Stimulated activated CD4-positive, alpha-beta T cell treated with anti-CD3 and anti-CD28 coated beads, Interleukin-2, amount 100 ng/mL, for 24 hours (primary cell): ENCODE measurements at places on chromosomes 7 and 10.

- no peak for DNase-seq
Observed at GRCh38 chr7:157043745-157044144, 33.3 kb upstream of the MNX1 start.

- no peak for DNase-seq
Observed at GRCh38 chr7:157951300-157952049, 614.7 kb downstream of the DNAJB6 start.

DNA sequence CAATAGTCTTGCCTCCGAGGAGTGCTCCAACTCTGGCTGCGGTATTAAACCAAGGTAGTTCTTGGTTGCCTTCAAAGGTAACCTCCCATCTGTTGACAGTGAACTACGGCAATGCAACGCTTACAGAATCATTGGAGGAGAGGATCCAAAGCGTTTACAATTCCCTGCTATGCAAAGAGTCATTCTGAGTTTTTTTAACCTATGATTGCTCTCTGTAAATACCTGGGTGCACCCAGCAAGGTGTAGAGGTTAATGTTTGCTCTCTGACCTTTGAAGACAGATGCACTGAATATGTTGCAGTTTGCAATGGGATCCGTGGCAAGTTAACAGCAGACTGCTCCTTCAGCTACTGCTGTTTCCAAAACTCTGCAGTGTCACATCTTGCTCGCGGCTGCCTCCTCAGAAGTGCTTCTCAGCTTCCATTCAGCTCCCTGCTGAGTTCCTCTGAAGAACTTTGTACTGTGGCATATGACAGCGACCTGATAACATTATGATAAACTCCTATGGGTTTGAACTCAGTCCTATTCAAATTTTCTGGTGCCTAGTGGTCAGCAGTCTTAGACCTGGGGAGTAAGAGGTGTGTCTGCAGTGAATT lies 29.0 kb downstream of the KIAA1217 start:
- no peak for DNase-seq

DNA sequence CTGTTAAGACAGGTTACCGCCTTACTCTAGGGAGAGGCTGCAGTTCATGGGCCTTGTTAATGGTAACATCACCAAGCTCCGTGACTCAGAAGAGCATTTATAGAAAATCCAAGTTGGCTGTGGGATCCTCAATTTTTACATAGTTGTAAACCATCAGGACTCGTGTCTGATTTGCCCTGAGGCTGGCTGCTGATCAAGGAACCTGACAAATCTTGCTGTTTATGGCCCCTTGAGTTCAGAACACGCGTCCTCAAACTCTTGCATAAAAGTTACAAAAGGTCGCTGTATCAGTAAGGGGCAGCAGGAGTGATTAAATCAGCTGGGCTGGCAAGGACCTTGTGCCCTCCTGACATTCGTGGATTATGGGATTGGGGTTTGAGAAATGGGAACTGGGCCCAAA lies 4.6 kb downstream of the SLC13A4 start:
- DNase-seq = no peak

GRCh38 chr7:104643587-104644217 lies 315.3 kb downstream of the LHFPL3 start:
- DNase-seq = peak; percentile 11

- DNase-seq = no peak
Observed at GRCh38 chr7:154647625-154648024, 355.3 kb downstream of the PAXIP1 start.

DNA sequence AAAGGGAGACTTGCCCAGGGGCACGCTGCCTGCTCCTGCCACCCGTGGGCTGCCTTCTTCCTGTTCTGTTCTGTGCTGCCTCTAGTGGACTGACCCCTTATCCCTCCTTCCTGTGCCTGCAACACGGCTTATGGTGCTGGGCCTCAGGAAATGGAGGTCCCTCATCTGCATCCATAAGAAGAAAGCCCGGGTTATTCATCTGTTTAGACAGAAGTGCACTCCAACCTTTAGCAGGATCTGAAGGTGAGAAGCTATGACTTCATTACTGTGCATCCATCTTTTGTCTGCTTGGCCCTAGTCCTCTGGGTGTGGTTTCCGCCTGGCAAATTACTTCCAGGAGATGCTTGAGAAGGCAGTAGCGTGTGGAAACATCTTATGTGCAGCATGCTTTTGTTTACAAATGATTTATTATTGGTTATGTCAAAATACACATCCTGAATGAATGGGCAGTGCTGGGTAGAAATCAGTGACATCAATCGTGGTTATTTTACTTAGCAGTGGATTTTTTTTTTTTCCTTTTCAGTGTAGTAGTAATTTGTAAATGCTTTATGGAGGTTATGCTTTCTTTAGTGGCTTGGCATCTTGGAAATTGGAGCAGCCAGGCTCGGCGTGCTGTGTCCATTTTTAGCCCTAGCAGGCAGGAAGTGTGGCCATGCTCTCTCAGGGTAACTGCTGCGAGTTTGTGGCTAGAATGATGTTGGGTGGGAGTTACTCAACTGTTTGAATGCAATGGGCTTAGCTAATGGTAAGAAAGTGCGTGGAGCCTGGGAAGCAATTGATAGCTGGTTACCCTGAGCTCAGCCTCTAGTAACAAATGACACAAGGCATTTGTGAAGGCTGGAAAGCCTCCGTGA lies 12.7 kb downstream of the PTPRE start:
- DNase-seq = no peak

DNA sequence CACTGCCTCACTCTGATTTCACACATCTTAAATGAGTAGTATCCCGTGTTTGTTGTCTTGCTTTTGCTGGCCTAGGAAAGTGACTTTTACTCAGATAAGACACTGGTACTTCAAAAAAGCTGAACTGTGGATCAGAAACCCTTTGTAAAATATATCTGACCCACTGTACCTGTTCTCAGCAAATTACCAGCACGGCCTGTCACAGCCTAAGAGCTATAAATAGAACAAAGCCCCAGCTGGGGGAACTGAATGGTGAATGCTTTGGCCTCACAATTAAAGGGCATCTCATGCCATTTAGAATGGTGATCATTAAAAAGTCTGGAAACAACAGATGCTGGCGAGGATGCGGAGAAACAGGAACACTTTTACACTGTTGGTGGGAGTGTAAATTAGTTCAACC lies 76.1 kb downstream of the CREB3L2 start:
- DNase-seq = no peak

DNA sequence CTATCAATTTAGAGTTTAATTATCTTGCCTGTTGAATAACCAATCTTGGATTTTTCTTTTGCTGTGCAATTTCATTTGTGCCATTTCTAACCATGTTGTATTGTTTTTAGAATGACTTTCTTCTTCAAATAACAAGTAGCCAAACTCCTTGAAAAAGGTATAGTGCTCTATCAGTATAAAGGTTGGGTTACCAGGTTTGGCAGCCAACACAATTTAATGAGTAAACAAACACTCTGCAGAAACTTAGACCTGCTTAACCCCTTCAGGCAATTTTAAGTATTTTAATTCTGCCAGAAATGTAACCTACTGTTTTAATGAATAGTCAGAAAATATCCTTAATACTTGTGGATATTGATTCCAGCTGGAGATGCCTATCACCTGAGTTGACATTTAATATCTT lies 299.8 kb downstream of the ARL4A start:
- no peak for DNase-seq

DNA sequence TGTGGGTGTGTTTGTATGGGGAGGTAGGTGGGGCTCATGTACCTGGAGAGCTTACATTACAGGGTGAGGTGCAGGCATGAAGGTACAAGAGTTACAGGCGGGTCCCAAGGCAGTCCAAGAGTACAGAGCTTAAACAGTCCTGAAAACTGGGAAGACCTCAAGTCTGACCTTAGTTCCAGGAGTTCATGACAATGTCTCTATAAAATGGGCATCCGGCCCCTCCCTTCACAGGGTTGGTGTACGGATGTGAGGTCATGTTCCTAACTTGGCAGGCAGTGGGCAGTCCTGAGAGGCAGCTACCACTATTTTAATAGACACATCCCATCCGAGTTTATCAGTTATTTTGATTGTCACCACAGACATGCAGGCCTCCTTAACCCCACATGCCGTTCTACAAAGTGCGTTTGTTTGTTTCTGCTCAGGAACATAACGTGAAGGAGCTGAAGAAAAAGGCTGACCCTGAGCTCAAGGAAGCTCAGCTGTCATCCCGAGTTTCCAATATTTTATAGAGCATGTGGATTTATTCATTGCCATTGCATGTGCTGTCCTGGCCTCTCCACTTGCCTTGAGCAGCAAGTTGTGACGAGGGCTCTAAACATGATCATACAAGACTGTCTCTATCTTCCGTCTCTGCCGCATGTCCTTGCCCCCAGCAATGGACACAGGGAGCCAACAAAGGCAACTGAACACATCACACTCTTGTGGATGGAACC lies 647.5 kb upstream of the IGFBP3 start:
- DNase-seq = no peak

- no peak for DNase-seq
Observed at GRCh38 chr10:83533290-83533689, 606.0 kb upstream of the GHITM start.

DNA sequence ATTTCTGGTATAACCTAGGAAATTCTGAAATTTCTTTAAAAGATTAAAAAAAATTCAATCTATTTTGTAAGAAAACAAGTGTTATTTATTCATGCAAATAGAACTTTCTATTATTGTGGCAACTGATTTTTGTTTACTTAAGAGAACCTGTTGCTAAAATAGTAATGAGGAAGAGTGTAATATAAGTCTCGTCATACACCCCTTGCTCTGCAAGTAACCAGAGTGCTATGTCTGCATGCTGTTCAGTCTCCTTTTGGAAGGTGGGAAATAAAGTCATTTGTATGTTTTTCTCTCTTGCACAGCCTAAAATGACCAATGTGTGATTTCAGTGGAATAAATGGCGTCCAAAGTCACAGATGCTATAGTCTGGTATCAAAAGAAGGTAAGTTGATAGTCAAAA lies 41.3 kb downstream of the PHTF2 start:
- DNase-seq = no peak

DNA sequence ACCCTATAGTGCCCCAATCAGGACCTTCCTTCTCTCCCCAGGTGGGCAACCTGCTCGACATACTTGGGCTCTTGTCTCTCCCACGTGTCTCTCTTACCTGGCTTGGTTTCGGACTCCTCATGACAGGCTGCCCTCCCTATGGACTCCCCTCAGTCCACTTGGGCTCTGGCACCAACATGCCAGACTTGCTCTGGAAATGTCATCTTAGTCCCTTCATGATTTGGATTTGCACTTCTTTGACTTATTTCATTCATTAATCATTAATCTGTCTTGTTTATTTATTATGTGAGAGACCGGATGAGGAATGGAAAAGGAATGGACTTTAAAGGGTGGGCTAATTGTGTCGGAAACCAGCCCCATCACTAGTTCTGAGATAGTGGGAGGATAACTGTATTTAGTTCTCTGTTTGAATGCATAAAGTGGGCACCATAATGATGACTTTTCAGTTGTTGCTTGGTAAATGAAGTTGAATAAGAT lies 108.0 kb downstream of the SND1 start:
- DNase-seq = no peak

DNA sequence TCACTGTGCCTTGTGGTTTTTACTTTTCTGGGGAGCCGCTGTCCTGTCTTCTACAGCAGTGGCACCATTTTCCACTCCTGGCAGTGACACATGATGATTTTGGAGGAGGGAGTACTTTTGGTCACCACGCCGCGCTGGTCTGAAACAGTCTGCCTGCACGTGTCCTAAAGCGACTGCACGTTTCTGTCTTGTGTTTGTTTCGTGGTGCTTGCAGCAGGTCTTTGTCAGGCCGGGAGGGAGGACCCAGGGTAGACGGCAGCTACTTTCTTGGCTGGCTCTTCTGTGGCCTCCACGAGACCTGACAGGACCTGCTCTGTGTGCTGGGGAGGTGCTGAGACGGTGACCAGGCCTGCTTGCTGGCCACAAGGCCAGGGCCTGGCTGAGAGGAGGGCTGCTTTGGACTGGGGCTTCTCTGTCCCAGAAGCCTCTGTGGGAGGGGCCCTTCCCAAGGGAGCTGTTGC lies 82.0 kb downstream of the GLRX3 start:
- no peak for DNase-seq

- no peak for DNase-seq
Observed at GRCh38 chr7:42348631-42349030, 111.6 kb upstream of the GLI3 start.

GRCh38 chr7:102473271-102473991 lies 5.3 kb downstream of the POLR2J start:
- DNase-seq = peak; percentile 16

- no peak for DNase-seq
Observed at GRCh38 chr10:131775433-131775832, 125.4 kb upstream of the PPP2R2D start.

DNA sequence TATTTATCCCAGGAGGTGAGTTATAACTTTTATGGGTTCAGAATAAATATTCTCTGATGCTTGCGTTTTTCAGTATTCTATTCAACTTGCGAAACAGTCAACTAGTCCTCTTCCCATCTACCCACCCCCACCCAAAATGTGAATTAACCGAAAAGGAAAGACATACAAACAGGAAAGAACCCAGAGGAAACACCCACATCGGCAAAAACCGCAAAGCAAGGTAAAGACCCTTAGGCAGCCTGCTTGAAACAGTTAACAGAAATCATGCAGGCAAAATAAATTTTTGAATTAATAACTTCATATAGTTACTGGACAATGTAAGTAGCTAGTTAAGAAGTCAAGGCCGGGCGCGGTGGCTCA lies 5.4 kb downstream of the ZC3HAV1 start:
- peak; percentile 51 for DNase-seq

- DNase-seq = no peak
Observed at GRCh38 chr10:79316671-79317431, 30.4 kb upstream of the PPIF start.

- no peak for DNase-seq
Observed at GRCh38 chr10:64011912-64012714, 490.9 kb downstream of the REEP3 start.

DNA sequence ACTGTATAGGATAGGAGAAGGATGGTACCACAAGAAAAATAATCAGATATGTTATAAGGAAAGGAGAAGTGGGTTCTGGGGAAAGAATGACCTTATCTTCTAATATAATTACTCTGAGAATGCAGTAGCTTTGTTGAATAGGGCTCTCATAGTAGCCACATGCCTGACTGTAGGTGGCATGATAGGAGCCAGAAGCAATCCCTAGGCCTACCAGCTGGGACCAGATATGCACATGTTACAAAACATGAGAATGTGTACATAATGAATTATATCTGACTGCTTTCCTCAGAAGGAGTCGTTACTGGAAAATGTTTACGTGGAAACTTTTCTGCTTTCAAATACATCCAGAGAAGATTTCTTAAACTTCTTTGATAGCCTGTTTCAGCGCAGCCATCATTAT lies 53.2 kb upstream of the FAM3C start:
- no peak for DNase-seq

GRCh38 chr10:88661018-88661417 lies 3.2 kb upstream of the LIPF start:
- DNase-seq = no peak

GRCh38 chr10:98141484-98142073 lies 7.1 kb downstream of the R3HCC1L start:
- no peak for DNase-seq
